ENCODE measurements at places on chromosomes 6 and 20.

DNA sequence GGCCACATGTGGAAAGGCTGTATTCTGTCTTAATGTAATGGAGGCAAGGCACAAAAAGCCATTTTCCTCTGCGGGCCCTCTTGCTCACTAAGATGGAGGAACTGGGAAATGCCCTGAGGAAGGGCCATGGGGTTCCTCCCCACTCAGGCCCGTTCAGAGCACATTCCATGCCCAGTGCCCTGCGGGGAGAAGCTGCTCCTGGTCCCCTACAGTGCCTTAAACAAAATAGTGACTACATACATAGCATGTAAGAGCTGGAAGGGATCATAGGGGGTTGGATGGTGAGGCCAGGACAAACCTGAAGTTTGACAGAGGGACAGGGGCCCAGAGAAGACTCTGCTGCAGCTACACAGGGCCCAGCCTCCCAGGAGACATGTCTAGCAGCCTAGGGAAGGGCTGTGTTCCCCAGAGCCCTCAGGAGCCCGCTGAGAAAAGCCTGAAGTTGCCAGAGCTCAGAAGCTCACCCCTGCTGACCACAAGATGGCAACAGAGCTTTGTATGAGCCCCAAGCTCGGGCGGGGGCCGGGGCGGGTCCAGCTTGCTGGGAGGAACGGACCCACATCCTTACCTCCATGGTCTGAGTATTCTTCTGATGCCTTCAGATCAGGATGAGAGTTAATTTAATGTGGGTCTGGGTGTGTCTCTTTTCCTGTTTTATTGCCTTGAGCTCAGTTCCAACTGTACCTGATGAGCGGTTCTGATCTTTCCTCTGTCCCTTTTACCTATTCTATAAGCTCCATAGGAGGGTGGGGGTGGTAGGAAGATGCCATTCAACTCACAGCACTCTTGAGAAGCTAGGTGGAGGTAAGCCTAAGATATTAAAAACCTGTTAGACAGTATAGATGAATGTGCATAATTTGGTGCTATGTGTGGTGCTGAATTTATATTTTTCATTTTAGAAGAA is 242.9 kb downstream of the CDC5L start:
- DNase-seq = peak; percentile 8

- DNase-seq = no peak
Observed at GRCh38 chr6:90187437-90188121, 109.1 kb downstream of the BACH2 start.

GRCh38 chr20:58001946-58002345 is 226.5 kb downstream of the ANKRD60 start:
- no peak for DNase-seq

- DNase-seq = no peak
Observed at GRCh38 chr20:22833851-22834250, 201.3 kb upstream of the SSTR4 start.

DNA sequence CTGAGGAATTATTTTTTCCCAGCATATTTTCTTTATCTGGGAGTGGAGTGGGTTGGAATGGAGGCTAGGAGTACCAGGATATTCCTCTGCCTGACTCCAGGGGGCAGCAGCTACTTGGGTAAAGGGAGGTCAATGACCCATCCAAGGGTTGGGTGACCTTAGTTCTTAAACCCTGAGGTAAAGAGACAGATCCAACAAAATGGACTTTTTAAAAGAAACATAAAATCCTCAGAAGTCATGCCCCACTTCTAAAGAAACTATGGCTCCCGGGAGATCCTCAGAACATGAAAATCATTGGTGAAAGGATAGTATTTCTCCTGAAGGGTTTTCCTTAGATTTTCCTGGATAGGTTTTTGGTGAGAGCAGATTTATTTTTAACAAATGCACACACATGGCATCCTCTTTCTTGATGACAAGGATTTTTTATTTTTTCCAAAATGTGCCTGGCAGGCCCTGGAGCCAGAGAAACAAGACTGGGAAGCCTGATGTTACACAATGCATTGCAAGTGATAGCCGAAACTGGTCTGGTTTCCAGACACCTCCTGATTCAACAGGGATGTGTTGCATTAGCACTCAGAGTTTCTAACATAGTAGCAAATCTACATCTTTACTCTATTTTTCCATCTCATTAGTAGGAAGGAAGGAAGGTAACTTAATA is 240.9 kb upstream of the BTBD3 start:
- no peak for DNase-seq

DNA sequence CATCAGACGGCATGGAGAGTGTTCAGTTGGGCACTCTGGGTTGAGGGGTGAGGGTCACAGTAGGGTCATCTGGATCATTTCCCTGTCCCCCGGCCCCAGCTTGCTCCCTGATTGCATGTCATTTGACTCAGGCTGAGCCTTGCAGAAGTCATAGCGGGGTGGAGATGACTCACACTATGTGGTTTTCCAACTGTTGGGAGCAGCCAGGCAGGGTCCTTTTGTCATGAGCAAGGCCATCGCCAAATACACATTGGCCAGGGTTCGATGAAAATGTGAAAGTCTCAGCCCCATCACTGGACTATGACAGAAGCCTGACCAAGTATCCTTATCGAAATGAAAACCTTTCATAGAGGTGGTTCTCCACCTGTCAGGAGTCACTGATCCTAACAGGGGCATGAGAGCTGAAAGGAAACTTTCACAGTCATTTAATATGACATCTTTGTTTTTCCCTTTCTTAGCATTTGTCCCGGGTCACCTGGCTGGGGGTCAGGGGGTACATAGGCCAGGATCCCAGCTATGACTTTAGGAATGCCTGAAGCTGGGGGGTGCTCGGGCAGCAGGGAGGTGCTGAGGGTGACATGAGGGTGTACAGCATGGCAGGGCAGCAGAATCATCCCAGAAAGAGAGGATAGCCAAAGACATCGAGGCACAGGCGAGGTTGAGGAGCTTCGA is 70.2 kb upstream of the CD93 start:
- no peak for DNase-seq

DNA sequence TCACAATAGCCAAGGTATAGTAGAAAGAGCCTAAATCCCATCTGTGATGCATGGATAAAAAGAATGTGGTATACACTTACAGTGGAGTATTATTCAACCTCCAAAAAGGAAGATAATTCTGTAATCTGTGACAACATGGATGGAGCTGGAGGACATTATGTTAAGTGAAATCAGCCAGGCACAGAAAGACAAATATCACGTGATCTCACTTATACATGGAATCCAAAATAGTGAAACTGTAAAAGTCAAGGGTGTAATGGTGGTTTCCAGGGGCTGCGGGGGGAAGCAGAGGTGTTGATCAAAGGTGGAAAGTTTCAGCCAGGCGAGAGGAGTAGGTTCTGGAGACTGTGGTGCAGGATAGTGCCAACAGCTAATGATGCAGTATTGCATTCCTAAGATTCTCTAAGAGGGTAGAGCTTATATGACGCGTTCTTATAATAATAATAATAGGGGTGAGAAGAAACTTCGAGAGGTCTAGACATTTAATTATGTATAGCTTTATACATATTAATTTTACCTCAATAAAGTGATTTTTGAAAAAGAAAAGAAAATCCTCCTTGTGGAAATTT is 246.1 kb downstream of the FOXA2 start:
- no peak for DNase-seq

DNA sequence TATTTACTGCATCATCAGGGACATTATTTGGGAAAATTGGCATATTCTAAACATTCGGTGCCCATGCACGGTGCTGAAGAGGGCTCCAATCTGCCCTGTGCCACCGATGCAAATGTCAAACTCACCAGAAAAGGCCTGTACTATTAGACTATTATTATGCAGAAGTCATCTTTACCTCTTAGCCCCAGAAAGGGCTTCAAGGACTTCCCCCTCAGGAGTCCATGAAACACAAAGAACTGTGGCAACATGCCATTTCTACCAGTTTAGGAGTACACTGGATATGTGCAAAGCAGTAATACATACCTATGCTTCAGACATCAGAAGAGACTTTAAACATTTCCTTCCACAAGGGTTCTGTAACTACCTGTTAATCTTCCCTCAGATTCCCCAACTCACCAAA is 8.6 kb downstream of the DIDO1 start:
- no peak for DNase-seq

DNA sequence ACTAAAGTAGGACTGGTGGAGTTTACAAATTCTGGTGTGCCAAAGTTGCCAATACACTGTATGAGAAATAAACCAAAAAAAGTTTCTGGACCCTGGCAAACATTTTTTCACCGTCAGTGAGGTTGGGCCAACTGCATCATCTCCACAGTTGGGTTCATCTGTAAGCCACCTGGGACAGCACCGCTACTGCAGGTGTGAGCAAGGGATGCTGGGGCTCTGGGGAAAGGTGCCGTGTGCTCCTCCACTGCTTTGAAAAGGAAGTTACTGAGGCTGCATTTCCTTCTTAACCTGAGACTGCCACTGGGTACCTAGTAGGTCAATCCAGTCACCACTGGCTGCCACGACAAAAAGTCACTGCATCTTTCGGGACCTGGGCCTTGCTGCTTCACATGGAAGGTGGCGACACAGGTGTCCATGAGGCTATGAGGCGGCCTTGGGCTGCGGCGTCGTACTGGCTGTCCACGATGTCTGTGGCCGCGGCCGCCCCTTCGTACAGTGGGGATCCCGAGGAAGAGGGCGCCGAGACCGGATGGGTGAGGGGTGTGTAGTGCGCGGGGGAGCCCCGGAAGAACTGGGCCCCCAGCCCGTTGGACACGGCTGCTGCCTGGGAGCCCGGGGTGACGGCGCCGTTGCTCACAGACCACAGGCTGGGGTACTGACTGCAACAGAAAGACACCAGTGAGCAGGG is 9.6 kb downstream of the TBXT start:
- DNase-seq = no peak

- no peak for DNase-seq
Observed at GRCh38 chr6:144702781-144703180, 417.6 kb downstream of the UTRN start.

DNA sequence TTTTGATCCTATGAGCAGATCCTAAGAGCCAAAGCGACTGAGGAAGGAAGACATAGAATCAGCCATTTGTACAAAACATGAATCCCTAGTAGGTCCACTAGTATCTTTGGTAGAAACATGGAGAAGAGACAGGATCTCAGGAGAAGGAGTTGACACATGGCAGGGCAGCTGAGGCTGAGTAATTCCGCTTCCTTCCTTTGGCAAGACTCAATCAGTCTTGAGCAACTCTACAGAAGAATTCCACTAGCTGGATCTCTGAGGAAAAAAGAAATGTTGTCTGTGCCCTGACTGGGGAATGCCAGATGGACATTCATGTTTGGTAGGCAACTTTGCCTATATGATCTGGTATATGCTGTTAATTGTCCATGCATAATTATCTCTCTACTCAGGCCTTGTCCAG is 35.3 kb downstream of the ESR1 start:
- no peak for DNase-seq

- no peak for DNase-seq
Observed at GRCh38 chr6:134407791-134408190, 89.9 kb upstream of the SGK1 start.

DNA sequence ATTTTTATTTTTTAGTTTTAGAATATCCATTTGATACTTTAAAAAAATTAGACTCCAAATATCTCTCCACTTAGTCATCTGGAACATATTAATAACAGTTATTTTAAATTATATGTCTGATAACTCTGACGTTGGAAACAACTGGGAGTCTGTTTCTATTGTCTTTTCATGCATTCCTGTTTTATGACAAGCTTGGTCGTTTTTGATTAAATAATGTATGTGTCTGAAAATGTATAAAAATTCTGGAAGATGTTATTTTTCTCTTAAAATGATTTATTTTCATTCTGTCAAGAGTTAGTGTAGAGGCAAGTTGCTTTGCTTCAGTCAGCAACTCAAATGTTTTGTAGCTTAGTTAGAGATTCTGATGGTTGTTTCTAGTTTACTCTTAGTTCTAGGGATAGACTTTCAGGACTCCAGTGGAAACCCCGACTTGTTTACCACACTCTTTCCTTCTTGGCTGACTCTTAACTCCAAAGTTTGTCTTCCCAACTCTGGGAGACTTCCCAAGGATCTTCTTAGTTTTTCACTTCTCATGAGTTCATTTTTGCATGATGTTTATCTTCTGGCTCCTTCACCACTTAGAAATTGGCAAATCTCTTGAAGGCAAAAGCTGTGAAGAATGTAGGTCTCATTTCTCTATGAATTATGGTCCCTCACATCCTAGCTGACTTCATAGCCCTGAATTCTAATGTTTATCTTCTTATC is 190.9 kb downstream of the LAMA2 start:
- DNase-seq = no peak

DNA sequence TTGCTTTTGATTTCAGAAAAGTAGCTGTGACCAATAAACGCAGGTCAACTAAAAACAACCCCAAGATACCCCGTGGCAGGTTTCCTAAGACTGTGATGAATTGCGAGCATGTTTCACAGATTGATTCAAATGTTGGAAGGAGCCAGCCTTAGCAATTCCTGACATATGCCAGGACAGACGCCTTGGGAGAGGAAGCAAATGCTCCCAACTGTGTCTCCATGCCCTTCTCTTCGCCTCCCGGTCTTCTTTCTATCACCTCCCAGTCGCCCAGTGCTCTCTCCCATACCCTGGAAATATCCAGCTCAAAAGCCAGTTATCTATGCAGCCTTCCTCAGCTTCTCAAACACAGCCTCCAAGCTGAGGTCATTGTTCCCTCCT is 32.0 kb downstream of the KIAA0319 start:
- no peak for DNase-seq

DNA sequence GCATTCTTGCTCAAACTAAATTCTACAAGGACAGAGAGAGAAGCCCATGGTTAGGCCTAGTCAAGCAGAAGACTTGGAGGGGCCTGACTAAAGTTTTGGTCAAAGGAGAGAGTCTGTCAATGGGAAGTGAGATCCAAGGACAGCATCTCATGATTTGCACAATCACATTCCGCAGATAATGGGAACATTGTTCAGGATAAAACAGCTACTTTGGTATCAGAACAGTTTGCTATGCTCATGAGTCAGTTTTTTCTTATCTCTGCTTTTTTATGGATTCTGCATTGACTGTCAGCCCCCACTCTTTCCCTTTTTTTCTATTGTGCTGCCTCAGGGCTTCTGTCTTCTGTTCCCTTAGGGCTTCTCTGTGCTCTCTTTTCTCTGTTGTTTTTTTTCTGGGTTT is 28.6 kb downstream of the AKAP7 start:
- DNase-seq = no peak

DNA sequence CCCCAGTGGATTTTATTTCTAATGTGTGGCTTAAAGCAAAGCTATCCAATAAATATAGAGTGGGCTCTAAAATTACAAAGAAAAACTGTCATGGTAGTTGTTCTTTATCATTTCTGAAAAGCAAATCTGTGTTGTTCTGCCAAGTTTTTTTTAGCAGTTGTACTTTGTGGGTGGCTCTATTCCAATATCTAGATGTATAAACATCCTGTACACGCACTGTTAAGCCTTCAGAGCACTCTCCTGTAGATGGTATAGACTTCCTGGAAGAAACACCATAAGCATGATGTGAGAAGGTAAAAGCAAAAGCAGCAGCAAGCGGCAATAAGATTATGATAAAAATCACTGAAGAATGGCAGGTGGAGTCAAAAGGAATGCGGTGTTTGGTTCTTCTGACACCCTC is 21.5 kb upstream of the TMEM30A start:
- no peak for DNase-seq

- no peak for DNase-seq
Observed at GRCh38 chr20:48691523-48691922, 136.3 kb downstream of the PREX1 start.
